T-helper 1 cell (primary cell): ENCODE measurements at places on chromosomes 3 and 15.

- DNase-seq, result no peak
Measured at GRCh38 chr3:112741983-112742382, 101.0 kb upstream of the CCDC80 start.

- no peak for DNase-seq
Measured at GRCh38 chr3:122168044-122168443, 15.4 kb upstream of the CASR start.

- no peak for DNase-seq
Measured at GRCh38 chr3:104646196-104646595, 720.5 kb upstream of the ALCAM start.

GRCh38 chr3:12931273-12931905 lies 90.0 kb upstream of the RPL32 start:
- DNase-seq, result no peak

DNA sequence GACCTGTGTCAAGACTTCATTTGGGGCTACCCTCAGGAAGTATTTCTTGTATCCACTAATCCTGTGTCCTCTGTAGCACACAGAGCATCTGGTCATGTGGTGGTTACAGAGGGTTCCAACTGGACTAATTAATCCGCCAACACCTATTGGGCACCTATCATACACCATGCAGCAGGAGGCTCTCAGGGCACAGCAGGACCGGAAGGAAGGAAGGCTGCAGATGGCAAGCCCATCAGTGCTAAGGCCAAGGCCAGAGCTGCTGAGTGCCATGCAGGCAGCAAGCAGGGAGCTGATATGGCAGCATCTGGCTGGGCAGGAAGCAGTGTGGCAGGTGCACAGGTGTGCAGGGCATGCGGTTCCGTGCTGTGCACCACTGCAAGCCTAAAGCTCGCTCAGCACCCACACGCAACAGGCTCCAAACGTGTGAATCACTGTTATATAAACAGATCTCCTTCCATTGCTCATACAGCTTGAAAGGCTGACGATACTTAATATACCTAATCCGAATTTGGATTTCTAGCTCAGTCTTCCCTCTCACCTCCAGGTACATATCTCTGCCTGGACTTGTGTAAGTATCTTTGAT lies 64.4 kb upstream of the SNRPA1 start:
- no peak for DNase-seq

- no peak for DNase-seq
Measured at GRCh38 chr15:48493084-48493762, 152.3 kb downstream of the FBN1 start.

DNA sequence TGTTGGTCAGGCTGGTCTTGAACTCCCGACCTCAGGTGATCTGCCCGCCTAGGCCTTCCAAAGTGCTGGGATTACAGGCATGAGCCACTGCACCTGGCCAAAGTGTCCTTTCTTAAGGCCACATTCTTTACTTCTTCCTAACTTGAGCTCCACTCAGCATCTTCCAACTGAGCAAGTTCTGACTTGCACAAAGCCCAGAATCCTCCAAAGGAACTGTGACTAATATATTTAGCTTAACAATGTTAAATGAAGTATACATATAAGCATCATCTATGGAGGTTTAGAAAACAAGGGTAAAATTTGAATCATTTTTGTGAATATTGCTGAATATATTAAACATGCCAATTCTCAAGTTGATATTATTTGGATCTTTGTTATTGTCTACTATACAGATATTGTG lies 93.7 kb downstream of the SHQ1 start:
- DNase-seq, result no peak

- DNase-seq, result no peak
Measured at GRCh38 chr3:42369832-42370231, 40.6 kb downstream of the LYZL4 start.

GRCh38 chr3:102125197-102125993 lies 276.1 kb downstream of the NFKBIZ start:
- no peak for DNase-seq

DNA sequence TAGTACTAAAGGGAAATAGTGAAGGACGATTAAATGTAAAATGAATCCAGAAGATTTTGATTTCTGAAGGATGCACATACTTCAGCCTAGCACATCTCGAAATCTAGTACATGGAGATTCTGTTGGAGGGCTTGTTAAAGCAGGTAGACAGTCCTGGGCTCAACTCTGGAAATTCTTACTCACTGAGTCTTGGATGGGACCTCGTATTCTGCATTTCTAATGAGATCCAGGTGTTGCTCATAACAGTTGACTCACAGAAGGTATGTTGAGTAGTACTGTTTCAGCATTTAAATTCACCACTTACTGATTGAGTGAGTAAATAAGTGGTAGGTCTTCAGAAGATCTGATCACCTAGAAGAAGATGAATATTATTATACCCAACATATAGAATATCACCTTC lies 623.4 kb upstream of the SGO1 start:
- no peak for DNase-seq
